GM13976 (cell line): ENCODE measurements at places on chromosomes 11 and 22.

DNA sequence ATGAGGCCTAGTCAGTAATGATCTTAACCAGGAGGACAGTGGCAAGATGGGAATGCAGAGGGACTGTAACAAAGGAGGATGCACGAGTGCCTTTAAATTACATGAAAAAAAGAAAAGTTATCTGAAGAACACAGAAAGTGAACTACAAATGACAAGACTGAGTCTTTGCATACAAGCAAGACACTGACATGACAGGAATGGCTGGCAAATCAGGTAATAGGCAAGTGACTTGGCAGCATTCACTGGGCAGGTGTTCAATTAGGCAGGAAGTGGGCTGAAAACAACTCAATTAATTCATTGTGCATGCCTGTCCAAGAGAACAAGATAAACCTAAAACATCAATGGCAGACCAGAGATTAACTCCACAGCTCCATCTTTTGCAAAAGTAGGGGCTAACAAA, 24.0 kb downstream of the SMCO4 start:
- DNase-seq: no peak

GRCh38 chr22:36816339-36816635, 548 bp downstream of the PVALB start:
- no peak for DNase-seq

DNA sequence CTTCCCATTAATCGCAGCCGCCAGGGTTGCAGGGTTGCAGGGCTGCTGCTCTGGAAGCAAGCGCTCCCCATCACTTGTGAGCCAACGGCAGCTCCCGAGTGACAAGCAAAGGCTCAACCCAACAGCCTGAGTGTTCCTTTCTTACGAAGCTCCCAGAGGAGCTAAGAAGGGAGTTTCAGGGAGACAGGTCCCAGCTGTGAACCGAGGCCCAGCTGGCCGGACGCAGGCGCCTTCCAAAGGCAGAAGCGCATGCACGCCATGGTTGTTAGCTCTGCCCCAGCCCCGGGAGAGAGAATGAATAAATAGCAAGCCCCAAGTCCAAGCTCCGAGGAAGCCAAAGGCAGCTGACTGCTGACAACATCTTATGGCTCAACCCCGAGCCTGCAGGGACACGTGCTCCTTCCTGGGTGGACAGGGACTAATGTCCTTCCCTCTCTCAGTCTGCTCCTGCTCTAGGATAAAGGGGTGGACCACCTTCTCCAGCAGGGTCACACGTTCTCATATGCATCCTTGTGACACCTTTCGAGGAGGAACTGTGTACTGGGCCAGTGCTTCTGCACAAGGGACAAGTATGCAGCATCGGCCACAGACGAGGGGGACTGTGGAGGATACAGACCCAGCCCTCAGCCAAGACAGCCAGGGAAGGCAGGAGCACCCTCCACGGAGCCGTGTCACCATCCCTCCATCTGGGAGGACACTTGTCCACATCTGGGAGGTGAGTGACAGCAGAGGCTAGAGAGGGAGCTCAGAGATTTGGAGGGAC, 29.9 kb downstream of the SHANK2 start:
- no peak for DNase-seq

GRCh38 chr11:105915021-105915420, 107.0 kb downstream of the MSANTD4 start:
- no peak for DNase-seq

DNA sequence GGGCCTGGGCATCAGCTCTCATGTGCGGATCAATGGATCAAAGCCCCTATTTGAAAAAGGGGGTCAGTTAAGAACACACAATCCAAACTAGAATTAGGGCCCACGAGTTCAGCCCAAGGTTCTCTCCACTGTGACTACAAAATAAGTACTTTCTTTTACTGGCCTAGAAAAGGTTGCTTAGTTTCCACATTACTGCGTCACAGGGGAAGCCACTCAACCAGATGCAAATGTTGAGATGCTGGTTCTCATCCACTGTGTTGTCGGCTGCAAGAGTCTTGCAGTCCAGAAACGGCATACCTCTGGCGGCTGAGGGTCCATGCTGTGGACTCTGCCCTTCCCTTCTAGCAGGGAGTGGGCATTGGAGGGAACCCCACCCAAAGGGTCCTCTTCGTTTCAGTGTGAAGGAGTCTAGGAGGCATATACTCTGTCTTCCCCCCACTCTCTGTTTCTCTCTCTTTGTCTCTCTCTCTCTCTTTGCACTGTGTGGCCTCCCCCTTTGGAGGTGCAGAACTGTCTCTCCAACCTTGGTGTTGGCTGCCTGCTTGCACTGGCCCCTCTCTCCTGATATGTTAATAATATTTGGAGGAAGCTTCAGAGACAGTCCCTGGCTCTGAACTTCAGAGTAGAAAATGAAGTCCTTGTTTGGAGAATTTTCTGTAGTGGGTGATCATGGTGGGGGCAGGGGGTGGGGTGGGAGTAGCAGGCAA, 99.0 kb upstream of the NNMT start:
- no peak for DNase-seq

- no peak for DNase-seq
Observed at GRCh38 chr22:17867160-17867785, 93.0 kb upstream of the BID start.

- no peak for DNase-seq
Observed at GRCh38 chr22:42951093-42951710, 63.7 kb downstream of the PACSIN2 start.

- DNase-seq: no peak
Observed at GRCh38 chr11:84800755-84801346, 826.3 kb downstream of the DLG2 start.

- no peak for DNase-seq
Observed at GRCh38 chr11:43947003-43947500, 4.6 kb downstream of the C11orf96 start.

DNA sequence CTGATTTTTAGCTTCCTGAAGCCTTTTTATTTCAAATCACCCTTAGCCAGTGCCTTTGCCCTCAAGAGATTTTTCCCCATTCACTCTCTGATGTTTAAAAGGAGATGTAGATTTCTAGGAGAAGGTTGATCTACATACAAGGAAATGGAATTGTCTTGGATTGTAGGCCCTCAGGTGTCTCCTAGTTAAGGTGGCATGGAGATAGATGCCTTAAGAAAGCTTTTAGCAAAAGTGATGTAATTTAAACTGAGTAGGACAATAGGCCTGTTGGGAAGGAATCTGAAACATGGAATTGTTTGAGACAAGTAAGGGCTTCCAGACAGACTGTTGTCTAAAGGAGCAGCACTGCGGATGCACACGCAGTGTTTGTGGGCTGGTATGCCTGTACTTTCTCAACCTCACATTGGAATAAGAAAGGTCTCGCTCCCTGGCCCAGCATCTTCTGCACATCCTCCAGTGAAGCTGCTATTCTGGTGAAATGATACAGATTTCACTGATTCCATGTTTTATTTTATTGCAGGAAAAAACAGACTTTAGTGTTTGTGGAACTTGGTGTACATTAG, 69.8 kb upstream of the SLC25A18 start:
- DNase-seq: no peak

GRCh38 chr22:22111267-22111751, 128.7 kb upstream of the TOP3B start:
- DNase-seq: peak; percentile 82

- peak; percentile 64 for DNase-seq
Observed at GRCh38 chr11:14380947-14381561, 22.1 kb upstream of the RRAS2 start.

- DNase-seq: no peak
Observed at GRCh38 chr11:75615751-75616150, 53.1 kb downstream of the MAP6 start.

- no peak for DNase-seq
Observed at GRCh38 chr22:48209473-48210197, 1447.2 kb downstream of the TBC1D22A start.

- DNase-seq: no peak
Observed at GRCh38 chr11:71485466-71485865, 32.5 kb downstream of the NADSYN1 start.
